ENCODE measurements at places on chromosomes 2 and 18.
A peak's percentile ranks its signal among the peaks of the same experiment; 100 is the strongest.

DNA sequence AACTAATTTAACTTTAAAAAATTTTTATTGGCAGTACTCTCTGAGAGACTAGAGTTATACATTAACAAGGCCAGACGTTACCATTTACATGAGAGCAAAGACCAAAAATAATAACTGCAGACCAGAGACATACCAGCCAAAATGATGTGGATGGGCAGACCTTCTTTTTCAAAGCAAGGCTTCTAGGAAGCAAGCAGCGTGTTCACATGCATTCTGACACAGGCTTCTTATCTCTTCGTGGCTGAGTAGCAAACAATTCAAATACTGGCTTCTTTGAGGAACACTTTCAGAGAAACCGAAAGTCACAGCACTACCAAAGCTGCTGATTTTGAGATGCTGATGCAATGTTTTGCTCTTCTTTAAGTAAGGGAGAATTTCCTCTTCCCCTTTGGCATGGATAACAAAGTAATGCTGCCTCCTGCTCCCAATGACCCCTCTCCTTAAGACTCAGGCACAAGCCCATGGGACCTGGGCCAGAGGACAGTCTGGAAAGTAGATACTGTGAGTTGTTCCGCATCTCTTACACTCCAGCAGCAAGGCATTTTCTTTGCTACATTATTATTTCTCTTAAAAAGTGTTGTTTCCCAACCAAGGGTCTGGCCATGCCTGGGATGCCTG, 181.9 kb downstream of the MREG start:
- no peak for DNase-seq

DNA sequence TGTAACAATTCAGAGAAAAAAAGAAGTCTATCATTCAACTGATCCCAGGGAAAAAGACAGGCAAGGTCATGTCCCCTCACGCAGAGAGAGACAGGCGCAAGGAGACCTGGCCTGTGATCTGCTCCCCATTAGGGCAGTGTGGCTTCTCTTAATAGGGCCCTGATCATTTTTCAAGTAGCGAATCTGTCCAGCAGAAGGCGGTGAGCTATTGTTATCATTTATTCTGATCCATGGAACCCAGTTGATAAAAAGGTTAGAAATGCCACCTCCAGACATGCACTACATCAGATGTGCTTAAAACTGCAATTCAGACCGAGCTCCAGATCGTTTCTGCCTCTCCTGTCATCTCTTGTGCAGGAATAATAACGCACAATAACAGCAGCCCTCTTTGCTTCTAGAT, 1025.6 kb upstream of the PIK3C3 start:
- DNase-seq = no peak

DNA sequence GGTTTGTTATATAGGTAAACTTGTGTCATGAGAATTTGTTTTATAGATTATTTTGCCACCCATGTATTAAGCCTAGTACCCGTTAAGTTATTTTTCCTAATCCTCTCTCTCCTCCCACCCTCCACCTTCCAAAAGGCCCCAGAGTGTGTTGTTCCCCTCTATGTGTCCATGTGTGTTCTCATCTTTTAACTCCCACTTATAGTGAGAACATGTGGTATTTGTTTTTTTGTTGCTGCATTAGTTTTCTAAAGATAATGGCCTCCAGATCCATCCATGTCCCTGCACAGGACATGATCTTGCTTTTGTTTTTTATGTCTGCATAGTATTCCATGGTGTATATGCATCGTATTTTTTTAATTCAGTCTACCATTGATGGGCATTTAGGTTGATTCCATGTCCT, 1075.6 kb upstream of the CNTNAP5 start:
- no peak for DNase-seq

- DNase-seq = no peak
Measured at GRCh38 chr18:58527952-58528287, 101.0 kb downstream of the ALPK2 start.

DNA sequence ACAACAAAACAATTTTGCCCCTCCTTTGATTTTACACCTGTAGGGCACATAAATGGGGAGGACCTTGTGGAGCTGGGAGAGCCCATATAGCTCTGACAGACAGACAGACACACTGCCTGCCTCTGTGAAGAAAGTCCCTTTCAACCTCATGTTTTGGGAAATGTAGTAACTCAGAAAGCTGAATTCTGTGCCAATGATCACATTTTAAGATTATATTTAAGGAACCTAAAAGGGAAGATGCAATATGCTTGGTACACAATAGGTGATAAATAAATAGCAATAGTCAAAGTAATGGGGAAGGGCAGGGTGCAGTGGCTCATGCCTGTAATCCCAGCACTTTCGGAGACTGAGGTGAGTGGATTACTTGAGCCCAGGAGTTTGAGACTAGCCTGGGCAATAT, 446.4 kb upstream of the ID2 start:
- no peak for DNase-seq

DNA sequence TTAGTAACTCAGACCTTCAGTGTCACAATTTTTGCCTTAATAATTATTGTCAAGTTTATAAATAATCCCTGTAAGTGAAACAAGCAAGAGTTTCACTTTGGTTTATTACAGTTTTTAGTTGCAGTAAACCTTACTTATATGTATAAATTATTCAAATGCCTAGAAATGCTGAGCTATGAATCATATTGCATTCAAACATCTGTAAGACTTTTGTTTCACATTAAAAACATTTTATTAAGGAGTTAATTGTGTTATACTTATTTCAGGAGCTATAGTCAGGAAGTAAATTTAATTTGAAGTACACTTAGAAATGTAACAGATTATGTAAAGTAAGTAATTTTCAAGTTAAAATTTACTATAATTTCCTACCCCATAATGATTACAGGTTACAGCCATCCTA, 3.9 kb upstream of the ETAA1 start:
- DNase-seq = no peak

GRCh38 chr2:126220331-126220730, 435.6 kb upstream of the GYPC start:
- no peak for DNase-seq

GRCh38 chr18:30280861-30281470, 761.6 kb downstream of the DSC3 start:
- DNase-seq = peak; percentile 2
